ENCODE measurements at places on chromosomes 4 and X.

DNA sequence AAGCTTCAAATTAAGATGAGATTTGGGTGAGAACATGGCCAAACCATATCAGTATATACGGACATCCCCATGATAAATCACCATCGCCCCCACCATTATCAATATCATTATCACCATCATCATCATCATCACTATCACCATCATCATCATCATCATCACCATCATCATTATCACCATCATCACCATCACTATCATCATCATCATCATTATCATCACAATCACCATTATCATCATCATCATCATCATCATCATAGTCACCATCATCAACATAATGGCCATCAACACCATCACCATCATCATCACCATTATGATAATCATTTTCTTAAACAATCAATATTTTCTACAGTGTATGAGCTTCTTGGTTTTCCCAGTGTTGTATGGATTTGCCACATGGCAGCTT lies 360.9 kb downstream of the NLGN4X start:
- no peak for DNase-seq

DNA sequence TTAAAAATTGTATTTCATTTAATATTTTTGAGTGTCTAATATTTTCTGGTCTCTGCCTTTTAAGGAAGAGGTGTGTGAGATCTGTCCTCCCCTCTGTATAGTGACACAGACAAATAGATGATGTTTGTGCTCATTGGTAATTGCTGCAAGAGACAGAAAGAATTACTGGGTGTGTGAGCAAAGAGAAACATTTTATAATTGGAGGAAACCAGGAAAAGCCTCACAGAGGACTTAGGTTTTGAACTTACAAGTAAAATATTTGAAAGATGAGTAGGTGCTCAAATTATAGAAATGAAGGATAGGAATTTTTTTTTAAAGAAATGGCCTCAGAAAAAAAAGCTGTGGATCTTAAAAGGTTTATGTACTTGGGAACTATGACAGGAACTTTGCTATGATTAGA lies 149.8 kb downstream of the SPCS3 start:
- DNase-seq = no peak

GRCh38 chrX:3379111-3379510 lies 32.7 kb upstream of the MXRA5 start:
- DNase-seq = no peak

GRCh38 chrX:31508338-31508737 lies 436.5 kb upstream of the FTHL17 start:
- no peak for DNase-seq

DNA sequence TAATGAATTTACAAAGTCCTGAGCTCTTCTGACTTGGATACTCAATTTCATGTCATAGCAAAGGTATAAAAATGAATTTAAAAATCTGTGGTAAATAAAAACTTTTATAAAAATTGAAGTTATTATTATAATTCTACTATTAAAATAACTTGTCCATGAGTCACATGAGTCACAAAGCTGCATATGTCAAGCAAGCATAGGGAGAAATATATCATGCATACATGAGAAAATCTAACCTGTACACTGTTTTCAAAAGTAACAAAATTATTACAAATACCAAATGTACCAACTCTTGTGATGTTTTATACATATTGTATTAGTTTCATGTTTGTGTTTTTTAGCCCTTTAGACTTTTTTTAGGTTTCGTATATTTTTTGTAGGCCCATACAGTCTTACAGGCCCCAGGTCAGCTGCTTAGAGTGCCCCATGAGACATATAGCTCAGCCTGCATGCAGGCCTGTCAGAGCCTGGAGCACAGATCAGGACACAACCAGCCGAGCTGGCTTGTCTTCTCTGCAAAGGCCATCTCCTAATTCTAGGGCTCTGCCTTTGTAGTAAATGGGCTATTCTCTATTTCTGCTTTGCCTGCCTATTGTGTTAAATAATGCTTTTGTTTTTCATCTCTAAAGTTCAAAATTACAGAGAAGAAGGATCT lies 818.7 kb upstream of the TENM3 start:
- DNase-seq = no peak

DNA sequence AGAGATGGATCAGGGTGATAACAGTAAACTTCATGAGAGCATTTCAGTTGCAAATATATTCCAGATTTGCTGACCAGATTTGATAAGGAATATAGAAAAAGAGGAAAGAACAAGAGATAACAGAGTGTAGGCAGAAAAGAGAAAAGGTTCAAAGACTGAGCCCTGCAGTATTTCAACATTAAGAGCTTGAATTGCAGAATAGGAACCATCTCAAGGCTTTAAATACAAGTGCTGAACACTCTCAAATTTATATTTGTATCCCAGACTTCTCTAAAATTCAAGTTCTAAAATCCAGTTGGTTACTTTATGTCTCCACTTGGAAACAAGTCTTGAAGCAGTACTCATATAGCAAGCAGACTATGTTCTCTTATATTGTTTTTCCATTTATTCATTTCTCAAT lies 9.7 kb upstream of the MYOZ2 start:
- DNase-seq = no peak

GRCh38 chr4:2217726-2218125 lies 24.2 kb downstream of the HAUS3 start:
- no peak for DNase-seq

DNA sequence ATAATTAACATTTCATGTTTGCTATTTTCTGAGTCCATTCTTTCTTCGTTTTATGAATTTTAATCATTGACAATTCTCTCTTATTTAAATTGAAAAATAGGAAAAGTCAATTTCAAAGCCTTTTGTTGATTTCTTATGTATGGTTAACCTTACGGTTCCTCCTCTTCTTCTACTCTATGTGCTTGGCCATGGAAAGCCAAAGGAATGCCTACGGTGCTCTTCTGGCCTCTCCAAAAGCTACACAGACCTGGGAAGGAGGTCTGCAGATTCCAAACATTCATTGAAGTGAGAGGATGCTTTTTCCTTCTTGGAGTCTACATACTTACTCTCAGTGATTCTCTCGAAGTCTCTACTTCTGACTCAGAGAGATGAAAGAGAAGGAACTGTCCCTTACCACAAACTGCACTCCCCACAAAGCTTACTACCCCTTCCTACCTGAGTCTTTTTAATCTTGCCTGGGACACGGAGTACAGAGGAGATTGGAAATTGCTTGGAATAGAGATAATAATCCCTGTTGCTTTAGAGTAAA lies 863.1 kb upstream of the FTHL17 start:
- DNase-seq = no peak

DNA sequence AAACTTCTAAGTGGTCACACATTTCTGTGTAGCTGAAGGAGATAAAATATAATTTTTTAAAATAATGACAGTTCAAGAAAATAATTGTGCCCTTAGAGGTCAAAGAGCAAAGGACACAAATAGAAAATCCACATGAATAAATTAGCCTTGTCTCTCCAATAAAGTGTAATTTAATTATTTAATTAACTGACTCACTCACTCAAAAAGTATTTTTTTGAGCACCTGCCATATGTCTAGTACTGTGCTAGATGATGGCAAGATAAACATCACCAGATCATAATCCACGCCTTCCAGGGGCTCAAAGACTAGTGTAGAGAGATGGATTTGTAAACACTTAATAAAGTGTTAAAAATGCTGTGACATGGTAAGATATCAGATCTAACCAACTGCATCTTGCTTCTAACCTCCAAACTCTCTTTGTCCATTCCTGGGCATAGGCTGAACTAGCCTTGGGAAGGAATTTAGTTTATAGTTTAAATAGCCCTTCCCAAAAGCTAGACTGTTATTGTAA lies 112.5 kb downstream of the SCLT1 start:
- DNase-seq = no peak

DNA sequence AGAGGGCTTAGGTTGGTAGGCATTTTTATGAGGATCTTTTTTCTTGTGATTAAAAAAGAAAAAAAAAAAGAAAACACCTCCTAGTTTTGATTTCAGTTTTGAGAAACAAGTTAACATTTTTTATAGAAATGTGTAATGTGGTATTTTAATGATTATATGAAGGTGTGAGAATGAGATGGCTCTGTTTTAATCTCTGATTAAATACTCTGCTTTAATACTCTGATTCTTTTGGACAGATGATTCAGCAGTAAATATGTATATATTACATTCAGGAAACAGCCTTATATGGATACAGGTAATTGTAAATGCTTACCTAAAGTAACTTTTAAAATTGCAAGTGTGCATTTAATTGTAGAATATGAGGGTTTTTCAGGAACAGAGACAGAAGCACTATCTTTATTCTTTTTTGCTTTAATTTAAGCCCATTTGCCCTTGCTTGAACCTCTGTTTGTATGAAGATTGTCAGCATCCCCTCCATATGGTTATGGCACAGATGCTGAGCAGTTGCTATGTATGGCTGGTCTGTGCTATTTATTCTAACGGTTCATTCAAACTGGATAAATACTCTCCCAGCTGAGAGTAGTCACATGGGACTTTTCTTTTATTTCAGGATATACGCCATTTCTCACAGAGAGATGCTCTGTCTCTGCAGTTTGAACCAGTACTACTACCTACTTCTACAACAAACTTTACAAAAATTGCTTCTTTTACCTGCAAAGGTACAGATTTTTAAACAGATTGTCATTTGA lies 101.0 kb upstream of the TLR2 start:
- no peak for DNase-seq

DNA sequence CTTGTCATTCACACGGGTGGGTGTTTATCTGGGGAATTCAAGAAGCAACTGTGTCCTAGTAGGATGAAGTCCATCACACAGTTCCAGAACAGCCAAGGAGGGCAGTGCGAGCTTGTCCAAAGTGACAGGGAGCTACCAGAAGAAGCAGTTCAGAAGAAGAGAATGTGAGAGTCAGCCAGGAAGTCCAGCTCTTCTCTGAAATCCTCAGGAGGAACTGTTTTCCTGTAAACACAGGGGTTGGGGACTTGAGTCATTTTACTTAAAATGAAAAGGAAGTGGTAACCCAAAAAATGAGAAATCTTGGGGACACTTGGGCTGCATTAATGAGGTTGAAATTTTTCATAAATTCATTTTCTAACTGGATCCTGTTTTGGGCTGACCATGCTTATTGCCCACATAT lies 8.2 kb upstream of the TLR10 start:
- no peak for DNase-seq

DNA sequence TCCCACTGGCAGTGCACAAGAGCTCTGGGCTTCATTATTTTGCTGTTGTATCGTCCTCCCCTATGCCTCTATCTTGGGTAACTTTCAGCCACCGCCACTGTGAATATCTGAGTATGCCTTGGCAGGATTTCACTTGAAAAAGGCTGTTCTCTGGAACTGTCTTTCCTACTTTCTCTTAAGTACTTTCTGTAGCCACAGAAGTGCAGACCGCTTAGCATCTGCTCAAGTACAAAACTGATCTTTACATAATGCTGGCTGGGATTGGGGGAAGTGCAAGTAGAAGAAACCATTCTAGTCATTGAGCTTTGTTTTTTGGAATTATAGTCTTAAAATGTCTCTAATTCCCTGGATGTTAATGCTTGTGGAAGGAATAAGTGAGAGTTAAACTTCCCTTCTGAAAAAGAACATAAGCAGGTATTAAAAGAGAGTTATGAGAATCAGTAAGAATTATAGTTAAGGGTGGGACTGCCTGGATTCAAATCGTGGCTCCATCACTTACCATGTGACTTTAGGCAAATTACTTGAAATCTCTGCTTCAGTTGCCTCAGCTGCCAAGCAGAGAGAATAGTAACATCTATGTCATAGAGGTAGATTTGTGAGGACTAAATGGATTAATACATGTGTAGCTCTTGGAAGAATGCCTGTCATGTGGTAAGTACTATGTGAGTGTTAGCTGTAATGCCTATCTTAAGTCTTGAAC lies 77.5 kb downstream of the MID1IP1 start:
- DNase-seq = no peak

GRCh38 chr4:138300616-138301015 lies 58.5 kb upstream of the SLC7A11 start:
- DNase-seq = no peak

GRCh38 chr4:165505958-165506837 lies 127.4 kb downstream of the CPE start:
- no peak for DNase-seq

- no peak for DNase-seq
These were observed 21.4 kb downstream of the SOD3 start for GRCh38 chr4:24816797-24817196.

- no peak for DNase-seq
These were observed 24.6 kb downstream of the F9 start for GRCh38 chrX:139554991-139555675.

GRCh38 chrX:69045616-69046345 lies 119.5 kb downstream of the PJA1 start:
- peak; percentile 39 for DNase-seq

DNA sequence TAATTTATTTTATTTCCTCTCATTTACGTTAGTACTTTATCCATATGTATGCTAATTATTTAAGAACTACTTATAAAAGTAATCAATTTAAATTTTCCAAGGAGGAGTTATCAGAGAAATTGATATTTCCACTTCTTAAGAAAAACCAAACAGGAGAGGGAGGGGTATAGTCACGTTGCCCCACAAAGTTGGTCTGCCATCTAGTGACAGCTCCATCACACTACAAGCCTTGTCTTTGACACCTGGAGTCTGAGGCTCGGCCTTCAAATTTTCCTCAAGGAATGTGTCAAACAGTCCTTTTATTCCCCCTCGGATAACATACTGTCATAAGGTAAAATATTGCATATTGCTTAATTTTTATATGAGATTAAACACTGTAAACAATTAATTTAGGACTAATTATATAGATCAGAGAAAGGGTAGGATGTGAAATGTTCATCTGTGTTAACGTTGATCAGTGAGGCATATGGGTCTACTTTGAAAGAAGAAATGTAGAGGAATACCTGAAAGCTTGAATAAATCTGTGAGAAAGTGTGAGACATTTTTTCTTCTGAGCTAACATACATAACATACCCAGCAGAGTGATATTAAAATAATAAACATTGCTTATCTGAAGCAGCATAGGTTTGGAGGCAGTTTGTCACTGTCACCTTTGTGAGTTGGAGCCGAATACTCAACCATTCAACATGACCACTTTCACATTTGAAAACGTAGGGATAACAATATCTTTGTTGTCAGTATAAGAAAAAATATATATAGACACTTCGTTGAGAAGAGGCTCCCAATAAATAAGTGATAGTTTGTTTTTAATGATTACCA lies 114.4 kb downstream of the GLRA3 start:
- no peak for DNase-seq

DNA sequence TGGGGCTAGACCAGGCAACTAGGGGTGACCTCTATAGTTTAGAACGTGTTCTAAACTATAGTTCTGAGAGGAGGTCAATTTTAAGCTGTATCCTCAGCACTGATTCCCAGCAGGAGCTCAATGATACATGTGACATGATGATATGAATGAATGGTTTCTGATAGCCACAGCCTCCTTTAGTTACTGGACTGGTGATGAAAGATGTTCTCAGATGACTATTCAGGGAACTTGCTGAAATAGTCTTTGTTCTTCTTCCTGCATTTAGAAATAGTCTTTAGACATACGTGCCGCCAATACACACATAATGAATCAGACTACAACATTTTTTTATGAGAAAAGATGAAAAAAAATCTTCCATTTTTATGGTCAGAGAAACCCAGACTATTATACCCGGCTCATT lies 116.3 kb upstream of the TMEM150C start:
- DNase-seq = no peak

Measured in mesenteric fat pad (tissue), 1 donor.